ENCODE measurements at places on chromosomes 16 and 17.

GRCh38 chr17:41986634-41987033 is 20.0 kb downstream of the CNP start:
- no peak for DNase-seq

- DNase-seq: no peak
Observed at GRCh38 chr17:70313086-70313852, 143.9 kb downstream of the KCNJ2 start.

- no peak for DNase-seq
Observed at GRCh38 chr17:80360396-80360795, 54.6 kb upstream of the ENDOV start.

- no peak for DNase-seq
Observed at GRCh38 chr17:69853541-69854224, 221.3 kb upstream of the KCNJ16 start.

- peak; percentile 18 for DNase-seq
Observed at GRCh38 chr17:33674685-33675084, 381.6 kb upstream of the ASIC2 start.

- DNase-seq: no peak
Observed at GRCh38 chr16:8935989-8936388, 27.7 kb downstream of the USP7 start.

DNA sequence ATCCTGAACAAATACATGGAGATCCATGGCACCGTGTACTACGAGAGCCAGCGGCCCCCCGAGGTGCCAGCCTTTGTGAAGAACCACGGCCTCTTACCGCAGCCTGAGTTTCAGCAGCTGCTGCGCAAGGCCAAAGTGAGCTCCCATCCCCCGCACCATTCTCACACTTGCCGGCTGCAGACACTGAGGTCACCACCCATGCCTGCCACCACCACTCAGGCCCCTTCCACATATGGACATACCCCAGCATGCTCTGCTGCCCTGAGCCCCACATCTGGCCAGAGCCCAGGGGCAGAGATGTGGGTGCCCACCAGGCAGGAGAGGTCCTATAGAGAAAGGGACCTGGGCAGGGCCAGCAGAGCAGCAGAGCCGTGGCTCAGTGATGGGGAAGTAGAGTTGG is 69.8 kb downstream of the MGAT5B start:
- no peak for DNase-seq

DNA sequence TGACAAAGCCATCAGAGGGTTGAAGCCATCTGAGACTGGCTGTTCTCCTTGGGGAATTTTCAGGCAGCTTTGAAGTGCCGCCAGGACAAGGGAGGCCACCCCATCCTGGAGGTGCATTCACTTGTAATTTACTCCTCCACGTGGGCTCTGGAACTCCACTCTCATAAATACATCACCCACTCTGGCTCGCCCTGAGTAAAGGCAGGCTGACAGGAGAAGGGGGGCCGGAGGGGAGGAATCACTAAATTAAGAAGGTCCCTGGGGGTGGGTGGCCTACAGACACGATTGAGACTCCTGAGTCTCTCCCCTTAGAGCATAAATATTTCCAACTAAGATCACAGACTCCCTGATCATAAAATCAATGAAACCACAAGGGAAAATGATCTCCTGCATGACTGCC is 56.3 kb upstream of the HNF1B start:
- no peak for DNase-seq

DNA sequence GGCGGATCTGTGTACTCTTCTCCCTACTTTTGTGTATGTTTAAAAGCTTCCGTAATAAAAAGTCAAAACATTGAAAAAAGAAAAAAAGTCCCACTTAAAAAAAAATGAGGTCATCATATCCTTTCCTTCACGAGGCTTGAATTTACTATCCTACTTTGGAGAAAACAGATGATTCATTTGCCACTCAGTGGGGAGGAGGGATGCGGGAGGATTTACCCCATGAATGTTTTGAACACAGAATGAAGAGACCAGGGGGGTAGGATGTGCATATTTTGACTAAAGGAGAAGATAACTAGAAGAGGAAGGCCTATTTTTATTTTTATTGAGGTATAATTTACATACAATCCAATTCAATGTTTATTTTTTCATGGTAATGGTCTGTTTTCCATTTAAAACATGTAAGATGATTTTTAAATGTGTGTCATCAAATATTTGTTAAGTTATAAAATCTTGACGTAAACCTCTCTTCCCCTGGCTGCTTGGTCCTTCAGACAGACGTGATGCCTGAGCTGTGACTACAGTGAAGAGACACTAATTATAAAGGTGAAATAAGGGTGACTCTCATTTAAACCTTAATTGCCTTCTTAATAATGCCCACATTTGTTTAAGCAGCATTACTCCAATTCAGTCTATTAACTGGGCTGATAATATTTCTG is 135.4 kb upstream of the AXIN2 start:
- no peak for DNase-seq

Data from stimulated activated CD4-positive, alpha-beta T cell treated with anti-CD3 and anti-CD28 coated beads, Interleukin-15, amount 100 ng/mL, for 1 hour (primary cell).